ENCODE measurements at places on chromosomes 2 and 18.
A peak's percentile ranks its signal among the peaks of the same experiment; 100 is the strongest.

GRCh38 chr2:235131334-235132305, 179.8 kb downstream of the SH3BP4 start:
- no peak for DNase-seq

DNA sequence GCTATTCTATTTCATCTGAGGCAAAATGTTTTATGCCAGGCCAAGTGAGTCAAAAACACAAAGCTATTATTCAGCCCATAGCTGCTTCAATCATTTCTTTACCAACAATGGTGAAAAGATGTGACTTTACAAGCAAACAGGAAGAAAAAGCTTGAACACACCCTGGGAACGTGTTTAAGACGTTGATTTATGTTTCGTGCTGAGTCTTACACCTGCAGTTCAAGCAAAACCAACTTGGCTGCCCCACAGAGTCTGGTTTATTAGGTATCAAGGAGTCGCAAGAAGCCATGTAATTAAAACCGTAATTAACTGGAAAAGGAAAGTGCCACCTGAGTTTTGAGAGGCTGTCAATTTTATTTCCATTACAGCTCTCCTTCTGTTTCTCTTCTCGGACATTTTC, 295.5 kb downstream of the MEIS1 start:
- no peak for DNase-seq

DNA sequence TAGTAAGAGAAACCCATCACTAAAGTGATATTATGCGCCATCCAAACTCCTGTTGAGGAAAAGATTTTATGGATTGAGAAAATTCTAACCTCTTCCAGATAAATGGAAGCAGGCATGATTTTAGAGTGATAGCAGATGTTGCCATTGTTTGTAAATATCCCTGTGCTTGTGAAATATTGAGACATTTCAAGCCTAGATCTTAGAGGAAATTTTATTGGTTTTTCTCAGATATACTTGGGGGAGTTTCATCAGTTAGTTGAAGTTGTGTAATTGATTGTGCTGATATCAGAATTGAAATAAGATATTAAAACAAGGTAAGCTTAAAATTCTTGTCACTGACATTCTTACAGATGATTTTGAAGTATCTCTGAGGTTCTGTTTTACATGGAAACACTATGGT, 390.9 kb upstream of the FANCL start:
- no peak for DNase-seq

DNA sequence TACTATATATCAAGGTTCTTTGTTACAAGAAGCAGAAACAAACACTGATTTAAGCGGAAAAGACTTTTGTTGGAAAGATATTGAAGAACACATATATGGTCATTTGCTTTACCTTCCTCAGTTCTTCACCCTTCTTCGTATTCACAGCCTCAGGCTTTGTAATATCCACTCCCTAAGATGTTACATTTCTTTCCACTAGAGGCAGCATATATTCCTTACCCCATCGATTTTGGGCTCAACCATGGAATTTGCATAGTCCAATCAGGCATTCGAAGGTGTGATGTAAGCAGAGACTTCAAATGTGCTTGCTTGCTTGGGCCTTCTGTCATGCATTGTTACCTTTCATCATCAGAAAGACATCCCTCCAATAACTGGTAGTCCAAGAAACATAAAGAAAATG, 287.4 kb downstream of the PID1 start:
- no peak for DNase-seq

GRCh38 chr2:122748552-122749011, 993.1 kb downstream of the TSN start:
- no peak for DNase-seq

DNA sequence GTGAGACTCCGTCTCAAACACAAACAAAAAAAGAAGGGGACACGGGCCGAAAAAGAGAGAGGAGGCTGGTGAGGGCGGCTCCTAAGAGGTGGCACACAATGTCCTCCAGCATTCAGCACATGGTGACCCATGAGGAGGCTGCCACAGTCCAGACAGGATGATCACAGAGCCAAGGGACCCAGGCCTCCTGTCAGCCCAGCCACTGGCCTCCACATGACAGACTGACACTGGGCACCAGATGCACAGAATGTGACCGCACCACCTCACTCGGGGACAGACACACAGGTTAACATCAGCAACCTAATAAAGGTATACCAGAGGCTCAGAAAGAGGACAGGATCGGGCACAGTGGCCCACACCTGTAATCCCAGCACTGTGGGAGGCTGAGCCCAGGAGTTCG, 21.0 kb downstream of the PASK start:
- no peak for DNase-seq

DNA sequence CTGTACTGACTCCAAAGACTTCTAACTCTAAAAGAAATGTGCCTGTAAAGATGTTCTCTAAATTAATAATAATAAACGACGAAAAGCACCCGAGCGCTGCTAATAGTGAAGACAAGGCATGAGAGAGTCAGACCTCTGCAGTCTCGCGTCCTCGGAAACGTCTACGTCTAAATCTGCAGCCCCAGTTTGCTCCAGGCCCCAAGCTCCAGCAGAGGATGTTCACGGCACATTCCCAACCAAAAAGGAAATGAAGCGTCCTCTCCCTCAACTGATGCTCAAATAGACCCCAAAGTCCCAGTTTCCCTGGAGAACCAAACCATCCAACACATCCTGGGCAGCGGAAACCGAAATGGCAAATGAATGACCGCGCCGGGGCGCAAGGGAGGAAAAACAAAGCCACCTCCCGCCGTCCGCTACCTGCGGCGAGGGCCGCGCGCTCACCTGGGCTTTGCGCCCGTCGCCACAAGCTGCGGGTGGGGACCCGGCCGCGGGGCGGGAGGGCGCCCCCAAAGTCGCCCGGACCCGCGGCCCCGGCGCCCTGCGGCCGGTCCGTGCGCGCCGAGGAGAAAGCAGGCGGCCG, 47.1 kb upstream of the CCDC150 start:
- no peak for DNase-seq

DNA sequence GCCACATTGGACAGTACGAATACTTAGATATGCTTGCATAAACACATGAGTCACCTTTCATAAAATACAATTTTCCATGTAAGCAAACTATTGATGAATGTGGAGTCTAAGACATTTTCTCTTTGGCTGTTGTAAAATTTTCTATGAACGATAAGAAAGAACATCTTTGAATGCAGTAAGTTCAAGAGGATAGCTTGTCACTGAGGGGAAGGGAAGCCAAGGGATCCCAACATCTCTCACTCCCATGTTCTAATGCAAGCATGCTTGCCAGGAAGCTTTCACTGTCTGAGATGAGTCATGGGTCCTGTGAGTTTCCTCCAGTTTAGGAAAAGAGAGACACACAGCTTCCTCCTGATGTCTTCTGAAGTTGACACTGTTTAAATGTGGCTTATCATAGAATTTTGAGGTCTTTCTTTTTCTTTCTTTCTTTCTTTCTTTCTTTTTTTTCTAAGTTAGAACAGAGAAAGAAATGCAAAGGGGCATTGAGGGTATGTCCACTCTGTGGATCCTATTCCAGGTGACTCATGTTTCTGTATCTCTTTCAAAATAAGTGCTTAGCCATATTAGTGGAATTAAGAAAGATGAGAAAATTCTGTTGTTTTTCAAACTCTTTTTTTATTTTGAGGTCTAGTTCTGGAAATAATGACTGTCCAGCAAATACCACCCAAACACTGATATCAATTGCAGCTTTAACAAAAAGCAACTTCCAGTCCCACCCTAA, 146.6 kb downstream of the RDH14 start:
- DNase-seq = peak; percentile 12

- no peak for DNase-seq
These were observed 12.8 kb upstream of the TBC1D8 start for GRCh38 chr2:101164021-101164420.

GRCh38 chr2:106956416-106956815, 70.4 kb upstream of the ST6GAL2 start:
- DNase-seq = no peak

GRCh38 chr2:20322527-20323300, 27.9 kb downstream of the PUM2 start:
- DNase-seq = no peak

DNA sequence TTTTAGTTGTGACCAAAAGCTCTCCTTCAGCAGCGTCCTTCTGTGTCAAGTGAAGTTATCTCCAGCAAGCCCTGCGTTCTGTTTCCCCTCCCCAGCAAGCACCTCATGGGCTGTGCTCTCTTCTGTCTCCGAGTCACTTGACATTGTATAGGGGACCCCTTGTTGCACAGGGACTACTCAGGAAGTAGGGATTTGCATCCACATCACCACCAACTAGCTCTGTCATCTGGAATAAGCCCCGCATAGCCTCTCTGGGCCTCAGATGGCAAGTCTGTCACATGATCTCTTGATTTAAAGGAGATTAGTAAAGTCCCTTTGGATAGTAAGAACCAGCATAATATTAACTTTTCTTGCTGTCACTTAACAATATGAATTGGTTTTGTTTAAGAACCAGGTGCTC, 32.0 kb upstream of the STPG4 start:
- no peak for DNase-seq

DNA sequence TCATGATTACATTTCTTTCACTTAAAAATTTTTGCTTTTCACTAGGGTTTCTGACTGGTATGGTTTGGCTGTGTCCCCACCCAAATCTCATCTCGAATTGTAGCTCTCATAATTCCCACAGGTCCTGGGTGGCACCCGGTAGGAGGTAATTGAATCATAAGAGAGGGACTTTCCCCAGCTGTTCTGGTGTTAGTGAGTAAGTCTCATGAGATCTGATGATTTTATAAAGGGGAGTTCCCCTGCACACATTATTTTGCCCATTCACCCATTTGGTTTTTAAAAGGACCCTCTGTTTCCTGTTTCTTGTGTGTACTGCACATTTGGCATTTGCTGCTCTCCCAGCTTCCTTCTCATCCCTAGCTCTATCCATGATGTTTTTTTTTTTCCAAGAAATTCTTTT, 27.8 kb upstream of the NETO1 start:
- no peak for DNase-seq

DNA sequence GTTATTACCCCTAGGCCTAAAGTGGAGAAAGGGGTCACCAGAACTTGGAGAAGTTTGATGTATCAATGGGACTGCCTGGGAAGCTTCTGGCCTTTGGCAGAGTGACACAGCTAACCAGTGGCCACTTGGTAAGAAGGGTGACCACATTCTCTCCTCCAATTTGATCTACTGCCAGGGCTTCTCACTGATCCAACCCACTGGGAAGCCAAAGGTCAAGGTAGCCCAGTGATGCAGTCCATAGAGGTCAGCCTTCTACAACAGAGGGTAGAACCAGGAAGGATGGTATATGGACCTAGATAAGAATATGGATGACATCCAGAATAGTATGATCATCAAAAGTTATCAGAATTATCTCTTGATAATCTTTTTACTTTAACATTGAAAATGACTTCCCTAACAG, 493.6 kb downstream of the NYAP2 start:
- no peak for DNase-seq

DNA sequence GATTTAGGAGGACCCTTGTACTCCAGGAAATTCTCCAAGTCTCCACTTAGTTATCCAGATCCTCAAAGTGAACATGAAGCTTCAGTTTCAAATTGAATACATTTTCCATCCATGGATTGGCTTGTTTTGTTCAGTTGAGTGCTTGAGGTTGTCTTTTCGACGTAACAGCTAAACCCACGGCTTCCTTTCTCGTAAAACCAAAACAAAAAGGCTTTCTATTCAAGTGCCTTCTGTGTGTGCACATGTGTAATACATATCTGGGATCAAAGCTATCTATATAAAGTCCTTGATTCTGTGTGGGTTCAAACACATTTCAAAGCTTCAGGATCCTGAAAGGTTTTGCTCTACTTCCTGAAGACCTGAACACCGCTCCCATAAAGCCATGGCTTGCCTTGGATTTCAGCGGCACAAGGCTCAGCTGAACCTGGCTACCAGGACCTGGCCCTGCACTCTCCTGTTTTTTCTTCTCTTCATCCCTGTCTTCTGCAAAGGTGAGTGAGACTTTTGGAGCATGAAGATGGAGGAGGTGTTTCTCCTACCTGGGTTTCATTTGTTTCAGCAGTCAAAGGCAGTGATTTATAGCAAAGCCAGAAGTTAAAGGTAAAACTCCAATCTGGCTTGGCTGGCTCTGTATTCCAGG, at the start of gene CTLA4:
Gene CTLA4 (plus strand): TSS at position 211 of the 640 bp plus-strand sequence. CDS start 172 bp downstream, at position 383.
- no peak for DNase-seq

- no peak for DNase-seq
These were observed 118.7 kb upstream of the CNTNAP5 start for GRCh38 chr2:123906361-123906760.

DNA sequence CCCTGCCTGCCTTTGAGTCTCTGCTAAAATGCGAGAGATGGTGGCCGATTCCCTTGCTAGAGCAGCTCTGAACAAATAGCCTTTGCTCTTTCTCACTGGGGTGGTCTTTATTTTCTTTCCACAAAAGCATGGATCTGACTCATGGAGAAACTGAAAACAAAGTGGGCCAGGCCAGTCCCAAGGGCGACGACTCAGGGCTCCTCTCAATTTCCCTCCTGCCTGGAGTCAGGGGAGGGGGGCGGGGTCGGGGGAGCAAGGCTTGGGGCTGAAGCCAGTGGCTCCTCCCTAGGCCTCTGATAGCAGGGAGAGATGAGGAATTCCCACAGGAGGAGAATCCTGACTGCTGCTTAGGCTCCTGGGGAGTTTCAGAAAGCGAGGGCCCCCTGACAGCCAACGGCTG, 17.1 kb upstream of the IL1R2 start:
- DNase-seq = no peak

DNA sequence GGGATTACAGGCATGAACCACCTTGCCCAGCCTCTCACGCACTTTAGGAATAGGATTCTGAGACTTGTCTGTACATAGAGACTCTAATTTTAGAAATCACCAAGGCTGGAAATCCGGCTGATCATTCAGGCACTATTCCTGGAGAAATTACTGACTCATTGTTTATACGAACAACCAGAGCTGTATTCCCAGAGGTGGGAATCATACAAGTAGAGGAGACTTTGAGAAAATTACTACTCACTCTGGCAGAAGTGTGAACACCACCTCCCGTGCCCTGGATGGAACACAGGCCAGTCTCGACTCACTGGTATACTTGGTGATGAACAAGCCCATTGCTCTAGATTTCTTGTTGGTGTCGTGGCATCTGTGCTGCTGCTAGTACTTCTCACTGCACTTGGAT, 5.8 kb upstream of the ADNP2 start:
- no peak for DNase-seq

DNA sequence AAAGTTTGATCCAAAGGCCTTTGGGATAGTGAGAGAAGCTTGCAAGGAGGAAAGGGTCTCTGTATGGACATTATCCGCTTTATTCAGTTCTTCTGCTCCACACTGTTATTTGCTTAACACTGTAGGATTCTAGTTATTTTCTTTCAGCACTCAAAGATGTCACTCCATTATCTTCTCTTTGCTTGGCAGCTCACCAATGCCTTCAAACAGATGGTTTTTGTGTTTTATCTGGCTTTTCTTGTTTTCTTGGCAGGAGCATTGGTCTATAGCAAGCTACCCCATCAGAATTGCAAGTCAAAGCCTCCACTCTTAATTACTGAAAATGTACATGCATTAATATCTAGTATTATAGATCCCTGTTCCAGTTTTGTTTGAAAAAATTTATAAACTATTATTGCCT, 138.8 kb downstream of the EVA1A start:
- DNase-seq = no peak

GRCh38 chr2:11517906-11518305, 15.9 kb upstream of the GREB1 start:
- DNase-seq = no peak
